ENCODE measurements at places on chromosomes 1 and 21. TPM values are rescaled to one million over a fixed set of nuclear protein-coding genes. Genes with fewer than 3 reads are reported as not detected.

OXCT2 gene
- total RNA-seq = 0.47 TPM

BRINP3 gene
- total RNA-seq = 28.9 TPM

APCS gene
- total RNA-seq = not detected

ERO1B gene
- 27.3 TPM for total RNA-seq

AKNAD1 gene
- 1.7 TPM for total RNA-seq

RAP1GAP gene
- total RNA-seq = 26.4 TPM

CATSPER4 gene
- total RNA-seq = not detected

Data from occipital lobe (tissue), 3 donors.